Breast epithelium (tissue), 4 donors: ENCODE measurements at places on chromosomes 1 and 21. TPM values are rescaled to one million over a fixed set of nuclear protein-coding genes. Genes with fewer than 3 reads are reported as not detected.

ADORA3 gene
- total RNA-seq, result 9.5 TPM

CAPN8 gene
- 0.32 TPM for total RNA-seq

NCMAP gene
- 0.16 TPM for total RNA-seq

LCE1E gene
- not detected for total RNA-seq

FCRLB gene
- total RNA-seq, result 1.1 TPM

PLEKHN1 gene
- 2.8 TPM for total RNA-seq

COL8A2 gene
- 20.6 TPM for total RNA-seq

CSF3R gene
- 28.8 TPM for total RNA-seq

TFF2 gene
- not detected for total RNA-seq

PIGR gene
- total RNA-seq, result 123 TPM

SERPINC1 gene
- total RNA-seq, result 0.32 TPM

CRYAA gene
- not detected for total RNA-seq

ACKR1 gene
- total RNA-seq, result 83.2 TPM

ZMYND12 gene
- total RNA-seq, result 1.3 TPM

SKI gene
- 26.7 TPM for total RNA-seq

KNCN gene
- total RNA-seq, result not detected

COL6A1 gene
- total RNA-seq, result 137 TPM

CAMK1G gene
- 0.16 TPM for total RNA-seq

SNRPE gene
- 74.9 TPM for total RNA-seq

SLC1A7 gene
- total RNA-seq, result not detected

SLC6A17 gene
- total RNA-seq, result 0.29 TPM
